Activated CD4-positive, alpha-beta T cell treated with anti-CD3 and anti-CD28 coated beads, Interleukin-2, amount 50 U/mL, for 24 hours (primary cell): ENCODE measurements at places on chromosomes 1 and 21.
A peak's percentile ranks its signal among the peaks of the same experiment; 100 is the strongest.

DNA sequence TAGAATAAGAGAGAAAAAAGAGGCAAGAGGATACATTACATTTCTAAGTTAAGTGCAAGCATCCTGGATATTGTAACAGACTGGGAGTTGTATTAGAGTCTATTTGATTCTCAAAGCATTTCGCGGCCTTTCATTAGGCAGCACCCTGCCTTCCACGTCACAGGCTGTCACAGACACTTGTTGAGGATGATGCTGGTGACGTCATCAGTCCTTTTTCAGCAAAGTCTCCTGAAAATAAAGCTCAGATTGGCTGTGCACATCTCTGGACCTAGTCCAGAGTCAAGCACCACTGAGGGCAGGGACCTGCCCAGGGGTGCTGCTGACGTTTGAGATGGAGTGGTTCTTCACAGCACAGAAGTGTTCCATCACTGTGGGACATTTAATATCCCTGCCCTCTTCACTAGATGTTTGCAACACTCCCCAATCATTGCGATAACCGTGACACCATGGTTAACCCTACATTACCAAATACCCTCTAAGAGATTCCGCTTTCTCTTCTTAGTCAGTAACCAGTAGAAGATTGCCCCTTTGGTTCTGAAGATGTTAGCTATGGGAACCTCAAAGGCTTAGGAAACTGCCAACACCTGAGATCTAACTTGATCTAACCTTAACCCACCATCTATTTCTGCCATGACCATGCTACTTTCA, 72.7 kb upstream of the F3 start:
- no peak for DNase-seq

- DNase-seq: no peak
Measured at GRCh38 chr1:68331117-68331865, 99.0 kb upstream of the WLS start.

- DNase-seq: peak; percentile 26
Measured at GRCh38 chr1:247487057-247487456, 29.2 kb upstream of the OR2B11 start.

- no peak for DNase-seq
Measured at GRCh38 chr1:18805925-18806849, 53.3 kb downstream of the TAS1R2 start.

- no peak for DNase-seq
Measured at GRCh38 chr1:180542113-180542837, 16.5 kb upstream of the OVAAL start.

DNA sequence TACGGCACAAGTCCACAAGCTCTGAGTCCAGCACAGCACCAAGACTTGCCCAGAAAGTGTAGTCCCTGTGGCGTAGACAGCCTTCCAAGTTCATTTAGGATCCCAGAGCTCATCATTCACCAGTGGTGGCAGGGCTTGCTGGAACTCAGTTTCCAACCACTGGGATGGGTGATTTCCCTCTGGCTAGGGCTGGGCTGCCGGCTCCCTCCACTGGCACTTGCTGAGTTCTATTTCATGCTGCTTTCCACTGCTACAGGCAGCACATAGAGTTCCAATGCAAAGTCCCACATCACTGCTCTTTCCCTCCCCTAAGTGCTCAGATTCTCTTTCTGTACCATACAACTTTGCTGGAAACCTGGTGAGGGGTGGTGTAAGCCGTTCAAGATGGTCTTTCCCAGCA, 510.3 kb upstream of the TMPRSS15 start:
- no peak for DNase-seq

GRCh38 chr1:221137666-221138065, 258.4 kb downstream of the HLX start:
- DNase-seq: no peak

GRCh38 chr1:167016100-167016750, 27.1 kb downstream of the MAEL start:
- no peak for DNase-seq

GRCh38 chr21:41483415-41483814, 24.5 kb downstream of the TMPRSS2 start:
- DNase-seq: no peak

DNA sequence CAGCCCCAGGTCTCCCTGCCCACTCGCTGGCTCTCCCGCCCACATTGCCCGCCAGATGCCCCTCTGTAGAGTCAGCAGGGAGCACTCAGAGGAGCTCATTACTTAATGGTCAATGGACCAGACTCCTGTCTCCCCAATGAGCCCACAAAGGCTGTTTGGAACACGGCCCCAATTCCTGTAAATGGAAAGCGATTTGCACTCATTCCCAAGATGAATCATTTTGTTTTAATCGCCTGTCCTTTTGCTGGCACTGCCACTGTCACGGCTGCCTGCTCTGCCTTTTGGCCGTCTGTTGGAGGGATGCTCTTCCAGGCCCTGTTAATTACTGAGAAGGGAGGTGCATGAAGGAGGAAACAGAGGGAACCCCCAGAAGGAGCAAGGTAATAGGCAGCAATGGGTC, 44.8 kb upstream of the ATP2B4 start:
- no peak for DNase-seq

DNA sequence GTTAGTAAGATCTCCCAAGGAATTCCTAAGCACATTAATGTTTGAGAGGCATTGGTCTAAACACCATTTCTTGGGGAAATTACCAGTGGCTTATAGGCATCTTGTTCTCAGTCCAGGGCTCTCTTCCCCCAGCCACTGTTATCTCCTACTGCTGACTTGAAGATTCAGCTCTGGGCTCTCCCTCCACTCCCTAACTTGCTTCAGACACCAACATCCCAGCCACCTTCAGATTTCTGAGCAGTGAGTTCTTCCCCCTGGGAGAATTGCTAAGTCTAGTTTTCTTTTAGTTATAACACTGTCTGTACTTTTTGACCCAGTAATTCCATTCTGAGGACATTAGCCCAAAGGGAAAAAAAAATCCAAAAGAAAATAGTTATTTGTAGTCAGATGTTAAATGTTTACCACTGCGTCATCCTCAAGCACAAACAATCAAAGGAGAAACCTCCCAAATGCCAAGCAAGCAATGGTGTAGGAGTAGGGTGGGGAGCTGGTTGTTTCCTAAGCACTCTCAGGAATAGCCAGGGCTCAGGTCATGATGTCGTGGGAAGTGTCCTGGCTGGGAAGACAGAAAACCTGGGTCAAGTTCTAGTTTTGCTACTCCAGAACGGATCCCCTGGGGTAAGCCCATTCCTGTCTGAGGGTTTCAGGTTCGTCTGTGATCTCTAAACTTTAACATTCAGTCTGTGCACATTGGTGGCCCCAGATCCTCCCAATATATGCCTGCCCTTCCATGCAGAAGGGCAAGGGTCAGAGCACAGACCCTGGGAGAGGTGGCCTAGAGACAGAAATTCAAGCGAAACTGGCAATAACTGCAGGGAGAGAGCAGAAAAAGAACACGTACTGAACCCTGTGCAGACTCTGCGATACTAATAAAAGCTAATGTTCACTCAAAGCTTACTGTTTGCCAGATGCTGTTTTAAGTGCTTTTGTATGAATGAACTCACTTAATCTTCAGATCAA, 191.1 kb upstream of the FGGY start:
- no peak for DNase-seq

- DNase-seq: no peak
Measured at GRCh38 chr1:235304549-235305451, 23.2 kb downstream of the ARID4B start.

DNA sequence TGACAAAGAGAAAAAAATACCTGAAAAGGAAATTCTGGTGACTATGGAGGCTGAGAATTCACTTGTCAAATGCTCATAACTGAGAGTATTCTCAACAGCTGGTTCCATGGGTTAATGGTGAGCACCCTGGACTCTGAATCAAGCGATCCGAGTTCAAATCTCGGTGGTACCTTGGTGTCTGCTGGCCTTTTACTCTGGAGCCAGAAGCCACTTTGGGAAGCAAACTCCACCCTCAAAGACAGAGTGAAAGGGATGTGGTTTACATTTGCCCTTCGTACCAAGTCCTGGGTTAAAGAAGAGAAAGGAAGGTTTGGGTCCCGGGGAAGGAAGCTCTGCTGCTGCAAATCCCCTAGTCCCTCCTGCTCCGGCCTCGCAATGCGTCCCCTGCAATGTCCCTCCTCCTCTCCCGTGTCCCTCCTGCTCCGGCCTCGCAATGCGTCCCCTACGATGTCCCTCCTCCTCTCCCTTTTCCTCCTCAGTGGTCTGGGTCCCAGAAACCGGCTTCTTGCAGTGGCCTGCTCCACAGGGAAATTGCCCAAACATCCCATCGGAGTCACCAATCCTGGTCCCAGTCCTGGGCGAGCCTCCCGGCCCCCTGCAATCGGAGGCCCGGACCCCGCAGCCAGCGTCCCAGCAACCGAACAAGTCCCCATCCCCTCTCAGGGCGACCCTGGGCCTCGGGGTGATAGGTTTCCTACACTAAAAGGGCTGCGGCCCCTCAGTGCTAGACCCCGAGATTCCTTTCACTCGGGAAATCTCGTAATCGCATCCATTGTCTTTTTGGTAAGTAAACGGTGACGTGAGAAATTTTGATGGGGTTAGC, 129.4 kb downstream of the PPIAL4G start:
- DNase-seq: no peak

DNA sequence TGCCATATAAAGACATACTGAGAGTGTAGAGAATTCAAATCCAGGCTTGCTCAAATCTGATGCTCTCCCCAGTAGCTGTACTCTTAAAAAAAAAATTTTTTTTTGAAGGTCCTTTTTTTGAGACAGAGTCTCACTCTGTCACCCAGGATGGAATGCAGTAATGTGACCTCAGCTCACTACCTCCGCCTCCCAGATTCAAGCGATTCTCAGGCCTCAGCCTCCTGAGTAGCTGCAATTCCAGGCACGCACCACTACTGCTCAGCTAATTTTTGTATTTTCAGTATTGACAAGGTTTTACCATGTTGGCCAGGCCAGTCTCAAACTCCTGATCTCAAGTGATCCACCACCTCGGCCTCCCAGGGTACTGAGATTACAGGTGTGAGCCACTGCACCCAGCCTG, 28.7 kb downstream of the STYXL2 start:
- no peak for DNase-seq

GRCh38 chr1:41715441-41716095, 203.2 kb downstream of the HIVEP3 start:
- DNase-seq: no peak

GRCh38 chr1:108553905-108554304, 6.0 kb upstream of the EEIG2 start:
- DNase-seq: no peak
